ENCODE measurements at places on chromosomes 11 and 22.

GRCh38 chr11:11265994-11266606, 87.0 kb downstream of the CSNK2A3 start:
- DNase-seq: peak; percentile 47

GRCh38 chr11:120547316-120547715, 35.8 kb downstream of the GRIK4 start:
- DNase-seq: no peak

GRCh38 chr22:36595154-36595553, 66.2 kb upstream of the EIF3D start:
- DNase-seq: no peak

DNA sequence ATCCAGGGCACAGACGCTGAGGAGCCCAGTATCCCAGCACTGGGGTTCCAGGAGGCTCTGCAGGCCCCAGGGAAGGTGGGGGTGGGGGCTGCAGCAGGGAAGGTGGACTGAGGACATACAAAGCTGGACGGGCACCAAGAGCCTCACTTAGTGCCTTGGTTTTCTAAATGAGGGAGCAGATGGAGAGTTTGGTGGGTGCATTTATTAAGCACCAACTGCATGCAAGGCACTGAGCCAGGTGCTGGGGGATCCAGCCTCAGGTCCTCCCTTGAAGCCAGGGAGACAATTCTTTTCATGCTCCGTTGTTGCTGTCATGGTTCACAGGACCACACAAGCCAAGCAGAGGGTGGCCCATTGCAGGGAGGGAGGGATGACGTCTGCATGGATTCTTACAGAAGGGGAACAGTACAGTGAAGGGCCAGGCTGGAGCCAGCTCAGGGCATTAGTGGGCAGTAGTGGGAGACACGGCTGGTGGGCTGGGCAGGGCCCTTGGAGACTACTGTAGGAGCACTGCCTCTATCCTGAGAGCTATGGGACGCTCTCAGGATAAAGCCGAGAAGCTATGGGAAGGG, 65.0 kb downstream of the MACROD1 start:
- DNase-seq: no peak

- no peak for DNase-seq
Observed at GRCh38 chr11:115141231-115142114, 362.7 kb downstream of the CADM1 start.

GRCh38 chr22:29128891-29129807, 56.3 kb downstream of the KREMEN1 start:
- DNase-seq: no peak

DNA sequence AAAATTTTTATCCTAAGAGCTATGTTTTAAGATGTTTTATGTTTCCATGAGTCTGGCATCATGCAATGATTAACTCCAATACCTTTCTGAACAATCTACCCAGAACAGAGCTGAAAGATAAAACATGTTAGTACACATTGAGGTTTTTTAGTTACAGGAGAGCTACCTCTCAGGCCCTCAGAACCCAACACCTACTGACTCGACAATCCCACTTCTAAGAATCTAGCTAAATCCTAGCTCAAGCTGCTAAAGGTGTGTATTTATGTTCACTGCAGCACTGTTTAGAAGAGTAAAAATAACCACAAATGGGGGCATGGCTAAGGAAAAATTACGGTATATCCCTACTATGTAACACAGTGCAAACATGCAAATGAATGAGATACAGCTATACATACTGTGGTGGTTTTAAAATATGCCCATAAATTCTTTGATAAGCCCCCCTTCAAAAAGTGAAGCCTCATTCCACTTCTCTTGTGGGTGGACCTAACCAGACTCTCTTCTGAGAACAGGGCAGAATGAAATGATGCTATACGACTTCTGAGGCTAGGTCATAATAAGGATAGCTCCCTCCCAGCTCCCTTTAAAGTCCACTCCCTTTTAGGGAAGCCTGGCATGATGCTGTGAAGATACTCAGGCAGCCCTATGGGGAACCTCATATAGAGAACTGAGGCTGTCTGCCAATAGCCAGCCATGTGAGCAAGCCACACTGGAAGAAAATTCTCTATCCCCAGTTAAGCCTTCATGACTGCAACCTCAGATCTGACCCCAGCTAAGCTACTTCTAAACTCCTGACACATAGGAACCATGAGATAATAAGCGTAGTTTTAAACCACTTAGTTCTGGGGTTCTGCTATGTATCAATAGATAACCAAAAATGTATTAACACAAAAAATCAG, 29.5 kb downstream of the TMEM123 start:
- DNase-seq: no peak

DNA sequence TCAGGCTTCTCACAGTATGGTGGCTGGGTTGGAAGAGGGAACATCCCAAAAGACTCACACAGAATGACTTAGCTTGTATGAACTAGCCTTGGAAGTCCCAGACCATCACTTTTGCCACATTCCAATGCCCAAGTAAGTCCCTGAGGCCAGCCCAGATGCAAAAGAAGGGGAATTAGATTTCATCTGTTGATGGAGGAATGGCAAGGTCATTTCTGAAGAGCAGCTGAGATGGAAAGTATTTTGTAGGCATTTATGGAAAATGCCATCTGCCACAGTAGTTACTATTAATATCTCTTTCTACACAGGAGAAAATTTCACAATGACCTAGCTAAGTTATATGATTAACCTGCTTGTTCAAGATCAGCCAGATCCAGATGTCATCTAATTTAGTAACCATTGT, 58.8 kb downstream of the ENDOD1 start:
- no peak for DNase-seq

- DNase-seq: no peak
Observed at GRCh38 chr11:1717745-1718144, 20.8 kb downstream of the KRTAP5-6 start.

DNA sequence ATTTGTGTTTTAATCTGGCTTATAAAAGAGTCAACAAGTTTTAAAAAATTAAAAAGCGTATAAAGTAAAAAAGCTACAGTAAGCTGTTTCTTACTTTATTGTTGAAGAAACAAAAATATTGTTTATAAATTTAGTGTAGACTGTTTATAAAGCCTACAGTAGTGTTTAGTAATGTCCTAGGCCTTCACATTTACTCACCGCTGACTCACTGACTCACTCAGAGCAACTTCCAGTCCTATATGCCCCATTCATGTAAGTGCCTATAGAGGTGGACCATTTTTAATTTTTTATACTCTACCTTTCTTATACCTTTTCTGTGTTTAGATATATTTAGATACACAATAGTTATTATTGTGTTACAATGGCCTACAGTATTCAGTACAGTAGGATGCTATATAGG, 12.2 kb downstream of the MPPED2 start:
- DNase-seq: no peak

- no peak for DNase-seq
Observed at GRCh38 chr22:29587938-29588699, 7.2 kb upstream of the NIPSNAP1 start.

DNA sequence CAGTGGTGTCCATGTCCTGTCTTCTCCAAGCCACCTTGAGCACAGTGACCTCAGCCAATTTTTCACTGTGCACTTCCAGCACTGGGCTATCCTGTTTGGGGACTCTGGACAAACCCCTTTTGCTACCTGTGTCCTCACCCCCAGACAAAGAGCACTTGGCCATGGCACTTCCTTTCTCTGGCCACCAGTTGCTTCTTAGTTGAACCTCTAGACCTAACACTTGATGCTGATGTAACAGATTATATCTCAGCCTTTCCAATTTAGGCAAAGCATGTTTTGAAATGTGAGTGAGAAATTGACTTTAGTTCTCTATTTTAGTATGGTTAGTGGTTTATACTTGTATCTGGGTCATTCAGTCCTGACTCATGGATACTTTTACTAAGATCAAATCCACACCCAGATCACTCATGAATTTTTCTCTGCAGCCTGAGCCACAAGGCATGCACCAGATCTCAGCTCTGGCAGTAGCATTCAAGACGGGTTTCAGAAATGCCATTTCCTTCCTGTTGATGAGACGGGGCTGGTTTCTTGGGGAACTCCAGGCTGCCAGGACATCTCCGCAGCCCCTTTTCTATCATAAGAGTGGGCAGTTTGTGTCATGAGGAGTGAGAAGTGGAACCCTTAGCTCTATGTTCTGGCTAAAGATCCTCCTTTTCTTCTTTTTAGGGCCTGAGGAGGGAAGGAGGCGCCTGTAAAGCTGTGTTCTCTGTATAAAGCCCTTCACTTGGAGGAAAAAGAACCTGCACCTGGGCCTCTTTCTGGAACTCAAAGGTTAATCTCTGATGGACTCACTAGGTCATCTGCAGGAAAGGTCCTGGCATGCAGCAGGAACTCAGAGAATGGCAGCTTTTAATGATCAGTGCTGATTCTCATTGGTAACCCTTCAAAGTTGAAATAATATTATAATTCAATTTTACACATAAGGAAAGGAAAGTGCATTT, 185.6 kb upstream of the TENM4 start:
- DNase-seq: no peak

GRCh38 chr11:27116684-27117083, 76.1 kb downstream of the BBOX1 start:
- no peak for DNase-seq

- DNase-seq: no peak
Observed at GRCh38 chr22:49964136-49965090, 3.8 kb downstream of the PIM3 start.

DNA sequence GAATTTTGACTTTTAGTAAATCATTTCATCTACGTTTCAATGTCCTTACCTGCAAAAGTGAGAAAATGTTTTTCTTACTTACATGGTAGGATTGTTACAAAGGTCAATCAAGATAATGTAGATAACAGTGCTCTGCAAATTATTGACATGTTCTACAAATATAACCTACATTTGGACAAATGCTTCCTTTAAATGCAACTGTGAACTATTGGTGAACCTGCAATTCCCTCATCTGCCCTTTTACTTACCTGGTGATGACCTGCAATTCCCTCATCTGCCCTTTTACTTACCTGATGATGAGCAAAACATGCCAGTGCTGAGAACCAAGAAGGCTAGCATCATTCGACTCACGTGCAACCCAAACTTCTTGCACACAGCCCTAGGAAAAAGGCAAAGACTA, 11.1 kb downstream of the ALG9 start:
- DNase-seq: no peak

Measured in activated CD4-positive, alpha-beta T cell treated with anti-CD3 and anti-CD28 coated beads, Interleukin-2, amount 50 U/mL, for 4 hours (primary cell).